ENCODE measurements at places on chromosomes 2 and 18. TPM values are rescaled to one million over a fixed set of nuclear protein-coding genes. Genes with fewer than 3 reads are reported as not detected.

Gene C2orf66
- total RNA-seq: not detected

DNA sequence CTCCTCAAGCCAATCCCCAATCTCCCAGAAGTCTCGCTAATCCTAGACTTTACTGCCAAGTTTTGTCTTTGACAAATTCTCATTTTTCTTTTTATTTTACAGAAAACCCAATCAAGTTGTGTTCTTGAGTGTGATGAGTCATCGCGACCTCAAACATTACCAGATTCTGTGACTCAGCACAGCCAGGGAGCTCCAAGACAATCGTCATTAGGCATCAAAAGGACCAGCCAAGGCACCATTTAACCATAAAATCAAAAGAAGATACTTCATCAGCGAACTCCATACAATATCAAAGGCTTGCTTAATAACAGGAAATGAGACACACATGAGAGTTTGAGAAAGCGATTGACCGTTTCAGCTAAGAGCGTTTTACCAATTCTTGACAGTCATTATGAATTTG lies 146.2 kb upstream of the AGAP1 start:
- DNase-seq: no peak

- no peak for DNase-seq
These were observed 386.2 kb upstream of the HNRNPA3 start for GRCh38 chr2:176826356-176826755.

Gene RANBP2
- 108 TPM for total RNA-seq

- no peak for DNase-seq
These were observed 819 bp downstream of the TGIF1 start for GRCh38 chr18:3450799-3451182.

Gene XIRP2
- 1.1 TPM for total RNA-seq

DNA sequence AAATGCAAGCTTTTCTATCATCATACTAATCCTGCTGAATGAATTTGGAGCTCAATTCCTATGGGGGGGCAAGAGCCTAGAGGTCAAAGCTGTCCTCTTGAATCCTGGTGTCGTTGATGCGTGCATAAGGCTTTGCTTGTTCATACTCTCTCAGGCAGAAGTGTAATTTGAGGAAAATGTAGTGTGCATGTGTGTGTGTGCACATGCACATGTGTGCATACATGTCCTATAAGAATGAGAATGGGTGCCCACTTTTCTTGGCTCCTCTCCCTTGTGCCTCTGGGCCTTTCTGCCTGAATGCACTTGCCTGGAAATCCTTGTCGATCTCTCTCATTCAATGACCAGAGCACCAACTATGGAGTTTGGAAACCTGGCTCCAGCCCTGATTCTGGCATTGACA lies 28.5 kb upstream of the C18orf32 start:
- no peak for DNase-seq

- DNase-seq: no peak
These were observed 850.4 kb upstream of the FSHR start for GRCh38 chr2:50004667-50005066.

DNA sequence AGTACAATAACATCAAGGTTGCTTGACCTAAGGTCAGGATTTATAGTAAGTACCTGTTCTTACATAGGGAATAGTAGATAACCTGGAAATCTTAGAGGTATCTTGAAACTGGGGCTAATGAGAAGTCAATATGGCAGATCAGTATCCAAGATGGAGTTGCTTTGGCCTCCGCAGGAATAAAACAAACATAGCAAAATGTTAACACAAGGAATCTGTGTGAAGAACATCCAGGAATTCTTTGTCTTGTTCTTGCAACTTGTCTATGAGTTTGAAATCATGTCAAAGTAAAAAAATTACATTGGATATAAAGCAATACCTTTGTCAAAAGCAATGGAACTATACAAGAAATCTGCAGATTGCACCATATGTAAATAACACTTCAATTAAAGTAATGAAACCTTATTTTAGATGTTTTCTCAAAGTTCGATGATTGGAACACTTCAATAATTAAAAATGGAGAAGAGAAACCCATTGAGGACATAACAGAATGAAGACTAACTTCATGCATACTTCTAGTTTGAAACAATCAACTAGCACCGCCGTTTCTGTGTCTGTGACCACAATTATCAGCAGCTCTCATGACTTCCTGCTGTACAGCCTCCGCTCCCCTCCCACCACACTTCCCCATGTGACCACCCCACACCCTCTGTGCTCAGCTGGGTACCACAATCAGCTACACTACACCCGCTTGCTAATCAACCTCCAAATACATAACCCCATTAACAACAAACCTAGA lies 27.6 kb downstream of the C2orf76 start:
- no peak for DNase-seq

- DNase-seq: peak; percentile 19
These were observed 88.1 kb upstream of the ZEB2 start for GRCh38 chr2:144607891-144608521.

Gene PROM2
- 2.1 TPM for total RNA-seq

- no peak for DNase-seq
These were observed 259.5 kb downstream of the SP3 start for GRCh38 chr2:173705656-173706055.

DNA sequence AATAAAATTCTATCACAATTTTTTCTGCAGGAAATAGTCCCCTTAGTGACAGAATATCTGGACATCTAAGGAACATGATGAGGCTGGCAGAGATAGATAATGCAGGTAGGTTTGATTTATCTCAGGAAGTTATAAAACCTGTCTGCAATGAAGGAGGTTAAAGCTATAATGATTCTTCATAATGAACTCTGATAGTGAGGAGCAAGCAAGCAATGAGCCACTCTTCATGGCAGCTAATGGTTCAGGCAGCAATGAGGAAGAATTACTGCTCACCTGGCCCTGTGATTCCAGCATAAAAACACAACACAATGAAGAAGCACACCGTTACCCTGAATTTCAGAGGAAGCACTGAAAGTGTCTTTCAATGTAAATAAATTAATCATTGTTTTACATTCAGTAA lies 599.6 kb upstream of the PKDCC start:
- no peak for DNase-seq

Gene ZBTB7C
- total RNA-seq: 65.4 TPM

- DNase-seq: no peak
These were observed 337.8 kb upstream of the CDH2 start for GRCh38 chr18:28514699-28515098.

DNA sequence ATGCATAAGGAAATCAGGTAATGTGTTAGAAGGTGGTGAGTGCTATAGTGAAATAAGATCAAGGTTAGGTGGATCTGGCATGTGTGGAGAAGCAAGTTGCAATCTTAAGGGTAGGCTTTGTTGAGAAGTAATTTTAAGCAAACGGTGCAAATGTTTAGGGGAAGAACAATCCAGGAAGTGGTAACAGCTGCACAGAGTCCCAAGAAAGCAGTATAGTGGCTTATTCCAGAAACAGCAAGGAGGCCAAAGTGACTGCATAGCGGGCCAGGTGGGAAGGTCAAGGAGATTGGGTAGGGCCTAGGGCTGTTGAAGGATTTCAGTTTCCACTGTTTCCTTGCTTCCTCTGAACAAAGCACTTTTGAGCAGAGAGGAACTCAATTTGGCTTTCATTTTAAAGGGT lies 30.0 kb upstream of the RAB1A start:
- no peak for DNase-seq

Gene M1AP
- total RNA-seq: 14.0 TPM

DNA sequence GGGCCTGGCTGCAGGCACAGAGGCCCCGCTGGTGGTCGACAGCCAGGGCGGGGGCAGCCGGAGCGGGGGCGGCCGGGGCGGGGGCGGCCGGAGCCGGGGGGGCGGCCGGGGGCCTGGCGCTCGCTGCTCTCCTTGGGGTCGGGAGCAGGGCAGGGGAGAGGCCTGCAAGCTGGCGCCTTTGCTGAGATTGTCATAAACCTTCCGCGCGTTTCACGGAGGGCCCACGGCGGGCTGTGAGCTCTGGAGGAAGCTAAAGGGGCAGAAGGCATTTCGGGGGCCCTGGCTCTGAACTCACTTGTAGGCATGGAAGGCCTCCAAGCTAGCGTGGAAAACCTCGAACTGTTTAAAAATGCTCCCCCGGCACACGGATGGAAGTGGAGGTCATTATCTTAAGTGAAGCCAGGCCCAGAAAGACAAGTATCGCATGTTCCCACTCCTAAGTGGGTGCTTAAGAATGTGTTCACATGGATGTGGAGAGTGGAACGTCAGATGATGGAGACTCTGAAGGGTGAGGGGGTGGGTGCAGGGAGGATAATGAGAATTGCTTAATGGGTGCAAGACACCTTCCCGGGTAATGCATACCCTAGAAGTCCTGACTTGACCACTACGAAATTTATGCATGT lies 629 bp downstream of the PRELID3A start:
- DNase-seq: peak; percentile 36

- no peak for DNase-seq
These were observed 53.8 kb upstream of the TMEM177 start for GRCh38 chr2:119625226-119625625.
